ENCODE measurements at places on chromosomes 5 and 9.

GRCh38 chr5:34015120-34015822, 7.4 kb upstream of the AMACR start:
- no peak for DNase-seq

DNA sequence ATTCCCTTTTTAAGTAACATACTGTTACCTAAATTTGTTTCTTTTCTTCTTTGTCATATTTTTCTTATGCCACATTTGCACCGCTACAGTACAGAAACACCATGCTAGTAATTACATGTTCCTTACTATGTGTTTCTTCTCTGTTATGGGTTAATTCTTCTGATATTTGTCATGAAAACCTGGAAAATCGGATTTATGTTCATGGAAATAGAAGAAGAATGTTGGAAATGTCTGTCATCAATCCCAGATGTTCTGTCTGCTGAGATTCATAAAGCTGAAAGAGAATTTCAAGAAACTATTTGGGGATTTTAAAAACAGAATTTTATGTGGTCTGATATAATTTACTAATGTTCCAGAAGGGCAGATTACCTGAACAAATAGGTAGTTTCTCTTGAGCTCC, 305.2 kb upstream of the NREP start:
- DNase-seq: no peak

DNA sequence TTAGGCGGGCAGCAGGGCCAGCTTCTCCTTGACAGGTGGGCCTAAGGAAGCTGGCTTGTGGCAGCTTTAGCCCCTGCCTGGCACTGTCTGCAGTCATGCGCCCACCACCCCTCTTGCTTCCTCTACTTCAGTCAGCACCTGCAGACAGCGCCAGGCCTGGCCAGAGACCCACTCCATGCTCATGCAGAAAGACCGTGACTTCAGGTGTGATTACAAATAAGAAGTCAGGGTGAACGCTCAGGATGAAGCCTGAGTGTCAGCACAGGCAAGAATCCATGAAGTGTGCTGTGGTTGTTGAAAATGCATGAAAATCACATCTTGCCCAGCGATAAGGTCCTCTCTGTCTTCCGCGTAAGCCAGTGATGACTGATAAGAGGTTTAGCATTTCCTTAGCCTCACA, 3.4 kb downstream of the CSF2 start:
- DNase-seq: no peak

- DNase-seq: no peak
Measured at GRCh38 chr9:89777544-89777943, 172.7 kb downstream of the GADD45G start.

GRCh38 chr9:137988701-137989100, 111.1 kb downstream of the CACNA1B start:
- DNase-seq: peak; percentile 56

Measured in coronary artery (tissue), 2 donors.